ENCODE measurements at places on chromosomes 4 and X.

GRCh38 chrX:19824603-19825002, 62.8 kb downstream of the SH3KBP1 start:
- no peak for DNase-seq

GRCh38 chrX:68186552-68187262, 246.6 kb downstream of the OPHN1 start:
- no peak for DNase-seq

DNA sequence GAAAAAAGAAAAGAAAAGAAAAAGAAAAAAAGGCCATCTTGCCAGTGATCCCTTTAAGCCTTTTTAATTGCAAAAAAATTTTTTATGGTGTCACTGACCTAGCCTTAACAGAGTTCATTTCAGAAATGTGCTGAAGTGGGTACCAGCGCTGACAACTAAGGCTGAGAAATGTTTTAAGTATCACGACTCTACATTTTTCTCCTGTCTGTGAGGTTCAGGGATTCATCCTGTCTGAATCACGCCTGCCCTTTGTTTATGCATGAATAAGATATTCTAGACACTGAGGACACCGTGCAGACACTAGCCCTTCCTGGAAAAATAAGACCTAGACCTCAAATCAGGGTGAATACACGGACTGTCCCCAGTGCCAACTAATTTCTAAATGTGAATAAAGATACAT, 154.4 kb upstream of the NOCT start:
- DNase-seq: no peak

DNA sequence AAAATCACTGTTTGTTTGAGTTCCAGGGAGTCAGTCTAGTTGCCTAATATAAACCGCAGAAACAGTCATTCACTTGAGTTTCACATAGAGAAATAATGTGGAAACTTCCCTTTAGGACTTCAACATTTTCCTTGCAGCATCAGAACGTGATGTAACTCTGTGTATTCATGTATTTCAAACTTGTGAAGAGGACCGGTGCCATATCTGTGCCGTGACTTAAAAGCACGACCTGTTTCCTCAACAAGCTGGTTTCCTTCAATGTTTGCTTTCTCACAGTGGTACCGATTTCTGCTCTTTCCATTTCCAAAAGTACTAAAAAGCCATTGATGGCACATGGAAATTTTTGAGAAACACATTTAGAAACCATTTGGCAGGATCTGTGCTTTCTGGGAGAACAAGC, 166.6 kb upstream of the RAPGEF2 start:
- DNase-seq: no peak

DNA sequence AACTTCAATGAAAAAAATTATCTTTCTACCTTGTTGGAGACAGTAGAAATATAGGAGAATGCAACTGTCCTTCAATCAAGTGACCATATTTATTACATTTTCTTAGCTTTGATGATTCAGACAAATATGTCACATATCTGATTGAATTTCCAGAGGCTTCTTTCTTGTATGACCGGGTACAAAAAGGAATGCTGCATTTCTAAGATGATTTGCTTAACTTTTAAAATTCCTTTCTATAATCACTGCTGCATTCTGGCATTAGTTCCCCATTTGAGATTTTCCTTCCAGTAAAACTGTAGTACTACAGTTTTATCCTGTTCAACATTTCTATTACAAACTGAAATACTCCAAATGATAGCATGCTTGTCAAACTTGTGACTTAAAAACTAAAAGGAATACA, 5.2 kb downstream of the MFSD8 start:
- DNase-seq: no peak
